ENCODE measurements at places on chromosomes 5 and 9. TPM values are rescaled to one million over a fixed set of nuclear protein-coding genes. Genes with fewer than 3 reads are reported as not detected.
A peak's percentile ranks its signal among the peaks of the same experiment; 100 is the strongest.

The SPATA31E1 gene
- total RNA-seq, result not detected

The F12 gene
- total RNA-seq, result 0.27 TPM

GRCh38 chr5:136086783-136087566 lies 45.7 kb upstream of the SMAD5 start:
- peak; percentile 97 for DNase-seq

- DNase-seq, result peak; percentile 98
These were observed 1.8 kb upstream of the FAM78A start for GRCh38 chr9:131277910-131278701.

DNA sequence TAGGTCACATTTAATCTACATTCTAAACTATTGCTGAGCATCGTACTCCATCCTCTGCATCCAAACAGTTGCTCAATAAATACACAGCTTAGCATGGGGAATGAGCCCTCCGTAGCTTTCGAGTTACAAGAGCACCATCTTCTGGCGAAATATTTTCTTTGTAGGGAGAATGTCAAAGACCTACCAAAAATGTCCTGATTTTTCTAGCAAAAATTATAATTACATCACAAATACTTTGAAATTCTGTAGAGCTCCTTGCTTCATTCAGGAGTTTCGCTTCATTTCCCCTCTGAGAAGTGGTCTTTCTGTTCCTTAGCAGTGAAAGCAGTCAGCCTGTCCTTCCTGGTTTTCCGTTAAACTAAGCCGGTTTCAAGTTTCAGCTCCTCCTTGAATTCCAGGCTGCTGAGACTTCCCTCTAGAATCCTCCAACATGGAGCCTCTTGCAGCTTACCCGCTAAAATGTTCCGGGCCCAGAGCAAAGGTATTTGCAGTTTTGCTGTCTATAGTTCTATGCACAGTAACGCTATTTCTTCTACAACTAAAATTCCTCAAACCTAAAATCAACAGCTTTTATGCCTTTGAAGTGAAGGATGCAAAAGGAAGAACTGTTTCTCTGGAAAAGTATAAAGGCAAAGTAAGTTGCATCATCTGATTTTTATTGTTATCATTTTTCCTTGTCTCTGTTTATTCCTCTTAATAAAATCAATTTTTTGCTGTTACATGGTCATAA lies at the start of gene GPX8:
Gene GPX8, plus strand, starts transcription at position 409 of the 730 bp plus-strand sequence. Its CDS starts 22 bp downstream, at position 431.
- DNase-seq, result peak; percentile 96

DNA sequence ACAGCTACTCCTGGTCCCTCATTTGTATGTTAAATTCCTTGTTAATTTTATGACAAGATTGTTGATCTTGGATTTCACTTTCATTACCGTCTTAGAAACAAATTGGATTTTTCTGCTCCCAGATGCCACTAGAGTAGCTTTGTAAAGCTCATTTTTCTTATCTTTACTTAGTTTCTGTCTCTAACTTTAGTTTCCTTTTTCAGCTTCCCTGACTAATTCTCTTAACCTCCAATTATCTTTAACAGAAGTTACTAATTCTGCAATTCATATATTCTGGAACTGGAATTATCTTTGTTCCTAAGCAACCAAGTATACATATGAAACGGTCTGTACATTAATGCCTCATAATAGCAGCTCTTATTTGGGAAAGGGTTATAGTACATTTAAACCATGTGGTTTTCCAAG lies 16.7 kb downstream of the ITGA1 start:
- DNase-seq, result no peak

DNA sequence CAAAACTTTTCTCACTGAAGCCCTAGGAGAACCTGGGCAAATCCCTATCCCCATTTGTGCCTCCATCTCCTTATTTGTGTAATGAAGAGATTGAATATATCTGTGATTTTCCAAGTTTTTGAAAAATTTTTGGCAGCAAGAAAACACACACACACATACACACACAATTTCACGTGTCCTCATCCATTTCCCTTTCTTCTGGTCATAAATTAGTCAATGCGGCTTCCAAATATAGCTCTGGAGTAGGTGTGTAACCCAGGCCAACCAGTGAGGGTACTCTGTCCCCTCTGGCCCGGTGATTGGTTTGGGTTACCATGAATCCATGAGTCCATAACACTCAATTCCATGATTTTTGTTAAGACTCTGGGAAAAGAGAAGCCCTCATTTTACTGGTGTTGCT lies 12.7 kb downstream of the CSF1R start:
- no peak for DNase-seq

The CAMK2A gene
- 48.8 TPM for total RNA-seq

The SEMA6A gene
- 32.7 TPM for total RNA-seq

The PCDHA7 gene
- total RNA-seq, result 0.13 TPM

The RMRP gene
- 19,485 TPM for total RNA-seq

The PCDH12 gene
- total RNA-seq, result 19.8 TPM

DNA sequence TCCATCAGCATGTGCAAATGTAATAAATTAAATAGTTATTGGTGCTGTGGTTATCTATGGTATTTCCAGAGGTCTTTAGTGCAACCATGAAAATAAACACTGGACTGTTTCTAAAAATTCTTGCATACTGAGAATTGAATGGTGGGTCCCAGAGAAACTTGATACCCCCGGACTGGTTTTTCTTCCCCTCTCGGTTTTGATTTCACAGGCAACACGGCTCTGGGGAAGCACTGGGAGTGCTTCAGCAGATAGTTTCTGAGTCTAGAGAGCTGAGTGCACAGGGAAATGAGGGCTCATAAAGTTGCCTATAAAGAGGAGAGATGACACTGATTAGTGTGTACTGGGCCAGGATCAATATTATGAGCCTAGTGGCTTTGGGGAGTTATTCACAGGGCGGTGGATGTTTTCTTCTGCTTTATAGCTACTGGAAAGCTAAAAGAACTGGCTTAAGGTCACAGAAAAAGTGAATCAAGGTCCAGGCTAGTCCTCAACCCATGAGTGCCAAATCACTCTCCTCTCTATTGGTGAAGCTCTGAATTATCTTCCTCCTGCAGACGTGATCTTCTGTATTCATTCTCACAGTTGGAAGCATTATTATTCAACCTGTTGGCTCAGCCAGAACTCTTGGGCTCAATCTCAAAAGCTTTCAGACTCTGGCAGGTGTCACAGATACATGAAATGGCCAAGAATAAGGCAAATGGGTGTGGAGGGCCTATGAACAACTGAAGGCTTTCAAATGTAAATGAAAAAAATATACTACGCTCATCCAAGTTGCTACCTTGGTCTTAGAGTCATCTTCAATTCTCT lies 170.2 kb upstream of the HMHB1 start:
- peak; percentile 54 for DNase-seq

DNA sequence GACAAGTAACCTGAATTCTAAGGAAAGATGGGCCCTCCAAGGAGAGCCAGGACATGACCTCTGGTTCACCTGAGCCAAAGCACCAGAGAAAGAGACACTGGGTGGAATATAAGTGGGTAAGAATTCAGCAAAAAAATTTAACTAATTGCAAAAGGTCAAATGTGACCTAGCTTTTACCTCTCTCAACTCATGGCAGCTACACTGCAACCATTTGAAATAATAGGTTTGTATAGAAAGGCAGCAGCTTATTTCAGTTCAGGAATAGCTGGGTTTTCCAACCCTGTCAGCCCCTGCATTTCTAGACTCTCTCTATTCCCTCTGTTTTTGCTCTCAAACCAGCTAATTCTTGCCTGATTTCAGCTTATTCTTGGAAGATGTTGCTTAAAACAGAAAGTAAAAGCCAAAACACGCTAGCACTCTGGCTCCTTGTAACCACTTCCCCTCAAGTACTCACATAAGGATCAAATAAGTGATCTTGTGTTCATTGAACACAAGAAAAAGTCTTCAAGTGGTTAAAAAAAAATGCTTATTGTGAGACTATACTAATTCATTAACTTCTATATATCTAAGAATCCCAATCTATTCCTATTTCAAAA lies 101.1 kb upstream of the NR4A3 start:
- peak; percentile 76 for DNase-seq

The HTR1A gene
- not detected for total RNA-seq

- DNase-seq, result peak; percentile 48
These were observed 185.0 kb downstream of the ATPSCKMT start for GRCh38 chr5:10064546-10065195.

- no peak for DNase-seq
These were observed 224.6 kb downstream of the AGTPBP1 start for GRCh38 chr9:85516976-85517637.

The MYMK gene
- total RNA-seq, result 23.0 TPM

The SLC1A3 gene
- total RNA-seq, result 19.5 TPM

DNA sequence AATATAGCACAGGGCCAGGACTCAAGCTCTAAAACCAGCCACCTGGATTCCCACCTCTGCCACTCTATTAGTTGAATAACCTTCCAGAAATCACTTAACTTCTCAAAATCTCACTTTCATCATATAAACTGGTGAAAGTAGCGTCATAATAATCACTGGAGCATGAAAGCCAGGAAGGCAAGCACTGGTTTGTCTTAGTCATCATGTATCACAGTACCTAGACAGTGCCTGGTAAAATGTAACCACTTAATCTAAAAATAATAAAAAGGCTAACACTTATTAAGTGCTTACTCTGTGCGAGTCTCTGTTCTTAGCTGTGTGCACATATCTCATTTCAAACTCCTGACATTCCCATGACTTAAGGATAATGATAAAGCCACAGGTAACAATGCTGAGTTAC lies 109.4 kb downstream of the ASTN2 start:
- no peak for DNase-seq

The FAM151B gene
- total RNA-seq, result 5.7 TPM
